Activated CD4-positive, alpha-beta T cell treated with anti-CD3 and anti-CD28 coated beads for 1 hour (primary cell): ENCODE measurements at places on chromosomes 5 and 9.

DNA sequence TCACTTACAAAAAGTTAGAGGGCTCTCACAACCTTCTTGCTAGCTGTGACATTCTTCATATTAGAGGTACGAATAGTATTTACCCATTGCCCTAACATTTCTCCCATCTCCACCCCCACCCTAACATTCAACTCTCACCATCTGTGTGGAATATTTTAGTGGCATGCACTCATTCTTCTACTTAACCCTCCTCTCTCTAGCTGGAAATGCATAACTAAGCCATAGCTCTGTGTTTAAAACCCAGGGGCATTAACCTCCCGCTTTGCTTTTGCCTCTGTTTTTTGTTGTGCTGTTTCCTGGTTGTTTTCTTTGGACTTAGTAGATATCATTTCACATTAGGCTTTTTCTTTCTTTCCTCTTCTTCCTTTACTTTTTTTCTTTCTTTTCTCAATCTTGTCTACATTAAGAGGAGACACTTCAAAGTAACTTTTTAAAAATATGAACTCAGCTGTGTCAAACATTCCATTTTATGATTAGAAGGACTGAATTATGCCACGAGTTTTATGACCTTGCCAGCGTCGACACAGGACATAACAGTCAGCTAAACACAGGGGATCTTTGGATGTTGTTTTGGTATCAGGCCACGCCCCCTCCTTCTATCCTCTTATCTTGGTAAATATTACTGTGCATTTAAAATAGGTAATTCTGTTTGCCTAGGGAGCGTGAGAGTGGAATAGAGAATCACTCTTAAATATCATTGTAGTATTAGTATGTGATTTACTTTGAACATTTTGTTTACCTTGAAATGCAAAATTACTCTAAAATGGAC, 236.0 kb downstream of the CD180 start:
- no peak for DNase-seq

DNA sequence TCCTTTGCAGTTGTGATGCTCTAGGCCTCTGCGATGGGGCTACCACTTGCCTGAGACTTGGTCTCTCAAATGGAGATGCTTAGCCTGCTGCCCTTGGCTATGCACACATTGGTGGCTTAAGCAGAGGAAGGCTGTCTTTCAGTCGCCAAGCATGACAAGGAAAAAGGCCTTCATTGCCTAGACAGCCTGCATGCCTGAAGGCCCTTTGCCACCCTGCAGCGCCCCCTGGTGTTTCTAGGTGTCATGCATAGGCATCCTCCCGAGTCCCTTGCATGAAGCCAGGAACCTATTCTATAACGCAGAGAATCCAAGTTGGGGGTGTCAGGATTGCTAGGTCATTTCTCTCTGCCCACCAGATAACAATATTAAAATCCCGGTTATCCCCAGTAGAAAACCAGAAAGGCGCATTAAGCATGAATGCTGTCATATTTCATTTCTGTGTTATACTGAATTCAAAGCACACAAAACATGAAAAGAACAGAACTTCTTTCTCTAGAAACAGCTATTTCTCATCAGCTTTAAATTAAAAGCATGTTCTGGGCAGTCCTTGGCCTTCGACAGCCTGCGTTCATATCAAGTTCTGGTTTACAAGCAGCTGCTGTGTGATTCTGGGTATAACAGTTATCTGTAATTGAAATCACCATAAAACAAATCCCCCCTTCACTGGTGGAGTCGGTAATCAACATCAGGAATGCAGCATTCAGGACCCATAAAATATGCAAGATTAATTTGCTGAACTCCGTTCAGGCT, 59.7 kb upstream of the TRPC7 start:
- DNase-seq, result no peak

- no peak for DNase-seq
These were observed 416.9 kb upstream of the IRX4 start for GRCh38 chr5:2299388-2300220.

GRCh38 chr9:113143432-113144227, 7.2 kb upstream of the SLC31A2 start:
- no peak for DNase-seq

GRCh38 chr5:181136361-181136955, 5.5 kb upstream of the OR2V1 start:
- DNase-seq, result no peak

DNA sequence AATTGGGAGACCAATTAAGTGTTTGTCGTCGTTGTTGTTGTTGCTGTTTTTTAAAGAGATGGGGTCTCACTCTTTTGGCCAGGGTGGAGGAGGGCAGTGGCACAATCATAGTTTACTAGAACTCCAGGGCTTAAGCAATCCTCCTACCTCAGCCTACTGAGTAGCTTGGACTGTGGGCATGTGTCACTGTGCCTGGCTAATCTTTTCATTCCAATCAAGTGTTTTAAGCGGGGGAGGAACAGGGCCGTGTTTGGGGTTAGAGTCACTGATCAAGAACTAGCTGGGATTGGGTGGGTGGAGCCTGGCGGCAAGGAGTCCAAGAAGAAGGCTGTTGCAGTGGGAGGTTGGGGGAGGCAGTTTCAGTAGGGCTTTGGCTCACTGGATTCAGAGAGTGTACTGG, 13.8 kb downstream of the SNX30 start:
- DNase-seq, result no peak

- no peak for DNase-seq
These were observed 27.3 kb downstream of the ZNF366 start for GRCh38 chr5:72479921-72480320.
